ENCODE measurements at places on chromosomes 6 and 20.
A peak's percentile ranks its signal among the peaks of the same experiment; 100 is the strongest.

DNA sequence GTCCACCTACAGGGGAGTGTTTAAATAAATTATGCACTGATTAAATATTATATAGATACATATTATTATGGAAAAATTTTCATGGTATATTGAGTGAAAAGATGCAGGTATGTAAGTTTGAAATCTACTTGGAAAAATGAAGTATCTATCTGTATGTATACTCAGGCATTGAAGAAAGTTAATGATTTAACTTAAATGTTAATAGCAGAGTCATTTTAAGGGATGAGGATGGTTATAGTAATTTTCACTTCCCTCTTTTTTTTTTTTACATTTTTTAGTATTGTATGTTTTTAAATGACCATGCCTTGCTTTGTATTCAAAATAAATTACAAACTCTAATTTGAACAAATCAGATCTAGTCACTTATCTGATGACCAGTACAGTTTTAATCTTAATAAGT, 43.2 kb upstream of the NOTCH4 start:
- DNase-seq = no peak

- no peak for DNase-seq
Measured at GRCh38 chr6:64815718-64816117, 891.3 kb downstream of the EYS start.

DNA sequence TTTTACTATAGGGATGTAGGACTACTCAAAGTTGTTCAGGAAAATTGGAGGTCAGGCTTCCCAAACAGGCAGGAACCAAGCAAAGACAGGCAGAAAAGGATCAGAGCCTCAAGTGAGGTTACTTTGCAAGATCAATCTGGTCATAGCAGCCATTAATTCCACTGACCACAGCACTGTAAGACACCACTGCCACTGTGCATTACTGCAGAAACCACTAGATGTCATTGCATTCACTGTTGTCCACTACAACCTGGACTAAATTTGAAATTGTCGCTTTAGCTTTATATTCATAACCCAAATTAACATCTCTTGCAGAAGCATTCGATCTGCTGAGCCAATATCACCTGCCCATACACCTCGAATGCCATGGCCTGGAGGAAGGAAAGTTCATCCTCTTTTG, 126.9 kb upstream of the UFL1 start:
- no peak for DNase-seq

DNA sequence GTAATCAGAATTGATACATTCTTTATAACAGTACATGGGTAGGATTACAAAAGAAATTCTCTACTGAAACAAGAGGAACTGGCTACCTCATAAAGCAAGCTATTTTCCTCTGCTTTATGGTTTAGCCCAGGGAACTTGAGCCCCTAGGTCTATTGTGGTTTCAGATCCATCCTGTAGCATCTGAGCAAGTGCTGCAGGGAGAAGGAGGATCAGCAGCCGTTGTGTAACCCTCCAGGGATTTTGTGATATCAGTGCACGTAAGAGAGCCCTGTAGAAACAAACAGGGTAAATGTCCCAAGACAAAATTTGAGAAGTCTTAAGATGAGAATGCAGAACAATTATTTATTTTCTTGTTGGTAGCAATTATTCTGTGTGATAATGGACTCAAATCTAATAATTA, 165.2 kb upstream of the DEFB112 start:
- no peak for DNase-seq

GRCh38 chr6:161274898-161275297, 1.0 kb upstream of the AGPAT4 start:
- DNase-seq = no peak

DNA sequence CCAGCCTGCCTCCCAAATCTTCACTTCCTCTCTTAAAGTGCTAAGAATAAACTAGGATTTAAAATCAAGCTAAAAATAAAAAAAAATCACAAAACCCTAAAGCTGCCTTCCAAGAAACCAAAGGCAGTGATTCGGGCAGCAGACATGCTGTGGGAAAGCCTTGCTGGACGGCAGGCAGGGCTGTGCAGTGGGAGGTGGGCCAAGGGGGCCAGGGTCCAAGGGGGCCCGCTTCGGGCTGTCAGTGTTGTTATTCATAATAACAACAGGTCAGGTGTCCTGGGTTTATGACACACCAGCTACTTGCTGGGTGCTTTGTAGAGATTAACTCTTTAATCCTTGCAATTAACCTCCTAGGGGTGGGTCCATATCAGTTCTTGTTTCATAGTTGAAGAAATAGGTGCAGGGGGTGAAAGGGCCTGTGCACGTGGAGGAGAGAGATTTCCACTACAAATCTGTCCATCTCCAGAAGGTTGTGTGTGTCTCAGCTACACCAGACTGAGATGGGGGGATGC, 40.4 kb downstream of the CD40 start:
- no peak for DNase-seq

- DNase-seq = no peak
Measured at GRCh38 chr6:131600716-131601115, 27.3 kb downstream of the MED23 start.

GRCh38 chr6:16461491-16461890, 223.1 kb downstream of the GMPR start:
- no peak for DNase-seq

- DNase-seq = no peak
Measured at GRCh38 chr20:47535088-47535487, 33.4 kb downstream of the NCOA3 start.

GRCh38 chr6:135996668-135997067, 145.2 kb downstream of the PDE7B start:
- no peak for DNase-seq

DNA sequence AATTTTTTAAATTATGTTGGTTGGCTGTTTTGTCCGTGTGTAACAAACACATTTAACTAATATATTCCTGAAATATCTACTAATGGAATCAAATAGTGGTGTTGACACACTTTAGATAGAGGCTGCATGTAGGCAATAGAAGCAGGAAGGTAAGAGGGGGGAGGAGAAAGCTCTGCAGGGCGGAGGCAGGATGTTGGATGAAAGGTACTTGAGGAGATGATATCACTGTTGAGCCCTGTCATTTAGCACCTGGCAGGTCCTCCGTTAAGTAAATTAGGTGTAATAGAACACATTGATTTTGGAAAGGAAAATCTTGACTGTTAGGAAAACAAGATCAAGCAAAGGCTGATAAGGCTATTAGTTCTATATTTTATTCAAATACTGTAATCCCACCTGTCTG, 618.7 kb downstream of the PKHD1 start:
- no peak for DNase-seq

DNA sequence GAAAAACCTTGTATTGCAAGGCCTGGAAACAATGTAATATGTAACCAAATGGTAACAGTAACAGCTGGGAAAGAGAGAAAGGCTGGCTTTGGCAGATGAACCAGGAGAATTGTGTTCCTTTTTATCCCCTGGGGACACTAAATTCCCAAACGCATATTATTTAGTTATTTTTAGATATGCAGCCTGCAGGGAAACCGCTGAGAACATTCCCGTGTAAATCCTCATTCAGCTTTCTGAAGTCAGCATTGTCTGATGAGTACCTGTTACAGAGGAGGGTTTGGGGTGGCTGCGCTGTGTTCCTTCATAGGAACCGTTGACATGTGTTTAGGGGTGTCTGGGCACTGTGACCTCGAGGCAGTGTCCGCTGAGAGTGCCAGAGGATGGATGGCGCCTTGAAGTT, 101.3 kb downstream of the SMOC2 start:
- DNase-seq = peak; percentile 36

DNA sequence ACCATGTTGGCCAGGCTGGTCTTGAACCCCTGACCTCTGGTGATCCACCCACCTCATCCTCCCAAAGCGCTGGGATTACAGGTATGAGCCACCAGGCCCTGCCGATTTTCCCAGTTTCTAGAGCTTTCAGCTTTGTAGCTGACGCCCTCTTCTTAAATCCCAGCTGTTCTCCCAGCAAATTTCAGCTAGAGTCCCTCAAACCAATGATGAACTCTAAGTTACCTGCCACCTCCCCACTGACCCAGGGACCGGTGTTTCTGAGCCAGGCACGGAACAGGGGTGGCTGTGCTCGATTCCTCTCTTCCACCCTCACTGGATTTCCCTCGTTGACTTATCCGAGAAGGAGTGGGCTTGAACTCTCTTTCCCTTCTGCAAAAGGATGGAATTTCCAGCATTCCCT, 39.1 kb downstream of the SUN5 start:
- no peak for DNase-seq

DNA sequence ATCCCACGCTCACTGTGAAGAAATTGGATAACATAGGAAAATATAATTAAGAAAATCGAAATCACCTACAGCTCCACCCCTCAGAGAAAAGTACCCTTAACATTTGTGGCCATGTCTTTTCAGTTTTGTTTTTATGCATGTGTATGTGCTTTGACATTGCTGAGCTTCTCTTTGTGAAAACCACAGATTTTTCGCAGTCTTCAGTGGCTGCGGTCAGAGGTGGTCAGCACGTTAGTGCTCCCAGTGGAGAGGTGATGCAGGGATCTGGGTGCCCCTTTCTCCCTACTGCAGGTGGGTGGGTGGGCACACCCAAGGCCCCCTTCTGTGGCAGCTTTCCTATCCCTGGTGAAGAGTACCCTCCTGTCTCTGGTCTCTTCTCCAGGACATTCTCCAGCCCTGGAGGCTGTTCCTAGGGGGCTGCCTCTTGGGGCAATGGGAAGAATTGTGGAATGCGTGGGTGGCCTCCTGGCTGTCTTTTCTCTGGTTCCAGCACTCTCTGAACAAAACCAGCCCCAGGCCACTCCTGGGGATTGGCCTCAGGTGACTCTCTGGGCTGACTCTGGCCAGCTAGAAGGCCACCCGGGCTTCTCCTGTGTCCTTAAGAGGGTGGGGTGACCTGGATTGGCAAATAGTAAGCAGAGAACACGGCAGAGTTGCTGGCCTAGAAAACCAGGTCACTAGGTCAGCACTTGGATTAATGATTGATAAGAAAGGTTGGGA, 49.8 kb upstream of the FANCE start:
- DNase-seq = no peak

DNA sequence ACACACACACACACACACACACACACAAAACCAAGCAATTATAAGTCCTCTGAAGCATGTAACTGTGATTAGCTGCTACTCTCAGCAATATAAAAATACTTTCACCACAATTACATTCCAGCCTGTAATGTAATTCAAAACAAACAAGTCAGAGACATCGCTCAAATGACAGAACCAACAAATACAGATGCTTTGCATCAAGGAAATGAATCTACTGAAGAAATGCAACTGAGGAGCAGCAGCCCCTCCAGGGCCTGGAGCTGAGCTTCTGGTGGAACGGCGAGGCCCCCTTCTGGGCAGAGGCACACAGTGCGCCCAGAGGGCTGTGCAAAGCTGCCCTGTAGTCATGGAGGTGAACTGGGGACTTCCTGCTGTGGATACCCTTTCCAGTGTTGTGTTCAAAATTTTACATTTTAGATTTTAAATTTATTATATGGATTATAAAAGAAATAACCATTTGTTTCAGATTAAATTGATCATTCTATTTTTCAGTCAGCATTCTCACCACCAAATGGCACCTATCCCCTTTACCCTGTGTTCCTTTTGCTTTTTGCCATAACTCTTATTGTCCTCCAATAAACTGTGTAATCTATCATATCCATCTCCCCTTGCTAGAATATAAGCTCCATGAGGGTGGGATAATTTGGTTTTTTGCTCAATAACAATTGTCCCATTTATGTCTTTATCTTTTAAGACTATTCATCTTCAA, 23.2 kb downstream of the ADAT2 start:
- DNase-seq = peak; percentile 38

- no peak for DNase-seq
Measured at GRCh38 chr20:18307301-18307700, 19.0 kb downstream of the ZNF133 start.

GRCh38 chr6:142700032-142700431, 244.9 kb downstream of the HIVEP2 start:
- no peak for DNase-seq

GRCh38 chr6:110573136-110573535, 96.7 kb upstream of the SLC22A16 start:
- DNase-seq = no peak

- no peak for DNase-seq
Measured at GRCh38 chr6:137229075-137229759, 10.0 kb upstream of the IFNGR1 start.

- no peak for DNase-seq
Measured at GRCh38 chr6:168152306-168152963, 73.4 kb upstream of the FRMD1 start.

- DNase-seq = peak; percentile 77
Measured at GRCh38 chr6:56335726-56336125, 88.3 kb upstream of the COL21A1 start.

- DNase-seq = no peak
Measured at GRCh38 chr6:108164815-108165706, 761 bp upstream of the NR2E1 start.

DNA sequence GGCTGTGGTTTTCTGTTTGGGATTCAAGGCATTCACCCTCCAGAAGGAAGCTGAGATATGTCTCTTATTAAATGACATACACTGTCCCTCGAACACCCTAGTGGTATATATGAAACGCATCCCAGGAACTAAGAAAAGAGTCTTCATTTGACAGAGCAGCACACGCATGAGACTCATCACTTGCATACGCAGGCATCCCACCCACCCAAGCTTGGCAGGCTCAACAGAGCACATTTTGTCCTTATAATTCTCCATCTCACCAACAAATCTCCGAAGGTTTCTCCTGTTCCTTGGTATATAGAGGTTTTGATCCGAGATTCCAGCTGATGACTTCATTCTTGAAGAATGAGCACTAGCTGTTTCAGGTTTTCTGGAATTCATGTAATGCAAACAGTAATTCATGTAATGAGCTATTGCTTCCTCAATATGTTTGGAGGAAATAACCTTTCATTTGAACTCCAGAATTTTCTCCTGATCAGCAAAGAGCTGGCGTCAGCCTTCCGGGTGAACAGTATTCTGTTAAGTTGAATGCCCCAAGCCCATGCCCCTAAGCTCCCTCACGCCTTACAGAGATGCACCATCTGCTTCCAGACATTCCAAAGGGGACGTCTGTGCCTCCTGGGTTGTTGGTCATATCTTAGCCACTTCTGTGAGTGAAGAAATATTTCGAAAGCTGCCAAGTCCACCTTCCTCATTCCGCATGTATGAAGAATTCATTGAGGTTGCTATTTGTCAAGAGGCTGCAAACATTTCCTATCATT, 66.0 kb upstream of the CDH4 start:
- peak; percentile 17 for DNase-seq

- DNase-seq = no peak
Measured at GRCh38 chr20:12055161-12055560, 137.5 kb downstream of the BTBD3 start.

DNA sequence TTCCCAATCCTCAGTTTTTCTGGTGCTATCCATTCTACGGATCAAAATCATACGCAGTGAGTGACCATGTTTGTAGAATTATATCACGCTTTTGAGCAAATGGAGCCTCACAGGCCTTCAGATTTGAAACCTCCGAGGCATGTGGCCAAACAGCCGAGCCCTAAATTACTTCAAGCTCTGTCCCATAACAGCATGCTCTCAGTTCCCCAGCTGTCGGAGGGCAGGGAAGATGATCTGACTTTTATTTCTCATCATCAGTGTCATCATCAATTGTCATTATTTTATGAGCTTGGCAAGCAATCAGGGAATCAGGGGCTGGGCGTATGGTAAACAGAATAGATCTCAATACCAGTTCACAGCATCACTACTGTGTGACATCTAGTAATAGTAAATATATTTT, 73.2 kb downstream of the PSMG4 start:
- no peak for DNase-seq

GRCh38 chr20:43170771-43171170, 18.9 kb downstream of the PTPRT start:
- DNase-seq = no peak

- no peak for DNase-seq
Measured at GRCh38 chr6:11185204-11185842, 47.1 kb downstream of the NEDD9 start.

GRCh38 chr6:31769684-31770371, 7.3 kb downstream of the VWA7 start:
- DNase-seq = peak; percentile 95

Data from COLO829 (cell line).